Omental fat pad (tissue), 4 donors: ENCODE measurements at places on chromosomes 5 and 9.

GRCh38 chr5:135025730-135026644, 8.0 kb downstream of the PITX1 start:
- DNase-seq = no peak

- DNase-seq = no peak
These were observed 24.9 kb downstream of the PITX1 start for GRCh38 chr5:135008981-135009735.

DNA sequence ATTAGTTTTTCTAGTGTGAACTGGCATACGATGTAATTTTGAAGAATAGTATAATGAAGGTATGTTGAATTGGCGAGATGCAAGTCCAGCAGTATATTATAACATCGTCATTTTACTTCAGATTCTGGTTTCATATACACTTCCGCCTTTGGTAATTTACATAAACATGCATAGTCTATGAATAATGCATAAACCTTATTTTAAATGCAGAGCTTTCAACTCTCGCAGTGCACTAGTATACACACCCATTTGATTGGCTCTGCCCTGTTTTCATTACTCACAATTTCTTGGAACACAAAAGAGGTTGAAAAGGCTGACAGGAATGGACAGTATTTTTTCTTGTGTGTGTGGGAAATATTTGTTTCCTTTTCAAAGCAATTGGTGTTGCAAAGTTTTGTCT, 128.9 kb upstream of the CCNH start:
- DNase-seq = no peak

- DNase-seq = no peak
These were observed 305.4 kb upstream of the MSX2 start for GRCh38 chr5:174418809-174419539.

DNA sequence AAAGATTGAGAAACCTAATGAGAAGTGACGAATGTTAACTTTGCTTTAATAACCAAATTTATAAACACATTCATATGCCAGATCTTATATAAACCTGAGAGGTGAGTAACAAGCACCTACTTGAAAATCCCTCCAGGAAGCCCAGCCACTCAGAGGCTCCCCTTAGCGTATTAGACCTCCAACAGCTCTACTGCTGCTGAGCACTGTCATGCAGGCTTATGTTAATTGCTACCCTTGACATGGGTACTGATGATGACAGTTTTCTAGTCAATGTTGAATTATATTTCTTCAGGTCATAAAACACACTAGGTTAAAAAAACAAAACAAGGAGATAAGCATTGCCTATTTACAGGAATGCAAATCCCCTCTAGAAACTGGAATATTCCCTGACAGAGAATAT, 161.2 kb downstream of the MPDZ start:
- DNase-seq = no peak

DNA sequence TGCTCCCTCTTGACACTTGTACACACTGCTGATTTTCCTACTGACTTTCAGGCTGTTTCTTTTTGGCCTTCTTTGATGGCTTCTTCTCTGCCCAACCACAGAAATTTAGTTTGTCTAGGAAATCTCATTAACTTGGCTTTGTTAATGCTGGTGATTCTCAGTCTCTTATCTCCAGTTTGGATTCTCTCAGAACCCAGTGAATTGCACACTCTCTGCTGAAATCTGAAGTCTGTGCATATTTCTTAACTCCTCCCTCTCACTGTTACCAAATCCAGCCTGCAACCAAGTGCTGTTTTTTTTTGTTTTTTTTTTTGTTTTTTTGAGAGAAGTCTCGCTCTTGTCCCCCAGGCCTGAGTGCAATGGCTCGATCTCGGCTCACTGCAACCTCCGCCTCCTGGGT, 117.2 kb downstream of the CDC42SE2 start:
- no peak for DNase-seq

DNA sequence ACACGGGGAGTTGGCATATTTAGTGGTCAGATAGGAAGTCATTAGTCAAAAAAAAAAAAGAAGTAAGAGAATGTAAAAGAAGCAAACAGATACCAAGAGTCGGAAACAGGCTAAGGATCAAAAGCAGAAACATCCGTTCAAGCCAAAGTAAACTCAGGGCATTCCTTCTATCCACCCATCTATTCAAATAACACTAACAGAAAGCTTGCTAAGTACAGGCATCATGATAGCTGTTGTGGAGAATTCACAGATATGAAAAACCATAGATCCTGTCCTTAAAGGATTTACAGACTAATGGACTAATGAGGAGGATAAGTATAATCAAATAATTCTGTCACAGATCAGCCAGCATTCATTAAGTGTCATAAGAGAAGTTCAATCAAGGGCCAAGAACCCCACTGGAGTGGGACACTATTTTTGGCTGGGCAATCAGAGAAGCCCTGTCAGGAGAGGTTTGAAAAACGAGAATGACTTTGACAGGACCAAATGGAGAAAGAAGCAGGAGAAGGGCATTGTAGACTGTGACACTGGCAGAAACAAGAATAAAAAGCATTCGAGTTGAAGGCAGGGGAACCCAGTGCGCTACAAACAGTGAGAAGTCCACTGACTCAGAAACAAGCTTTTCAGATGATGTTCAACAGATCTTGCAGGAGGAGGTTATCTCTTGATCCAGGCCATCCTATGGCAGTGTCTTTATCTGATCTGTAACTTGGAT, 154.2 kb upstream of the TSLP start:
- no peak for DNase-seq

GRCh38 chr9:88660611-88661010, 125.6 kb downstream of the NXNL2 start:
- no peak for DNase-seq

- DNase-seq = no peak
These were observed 7.1 kb upstream of the HAND1 start for GRCh38 chr5:154485096-154485491.

DNA sequence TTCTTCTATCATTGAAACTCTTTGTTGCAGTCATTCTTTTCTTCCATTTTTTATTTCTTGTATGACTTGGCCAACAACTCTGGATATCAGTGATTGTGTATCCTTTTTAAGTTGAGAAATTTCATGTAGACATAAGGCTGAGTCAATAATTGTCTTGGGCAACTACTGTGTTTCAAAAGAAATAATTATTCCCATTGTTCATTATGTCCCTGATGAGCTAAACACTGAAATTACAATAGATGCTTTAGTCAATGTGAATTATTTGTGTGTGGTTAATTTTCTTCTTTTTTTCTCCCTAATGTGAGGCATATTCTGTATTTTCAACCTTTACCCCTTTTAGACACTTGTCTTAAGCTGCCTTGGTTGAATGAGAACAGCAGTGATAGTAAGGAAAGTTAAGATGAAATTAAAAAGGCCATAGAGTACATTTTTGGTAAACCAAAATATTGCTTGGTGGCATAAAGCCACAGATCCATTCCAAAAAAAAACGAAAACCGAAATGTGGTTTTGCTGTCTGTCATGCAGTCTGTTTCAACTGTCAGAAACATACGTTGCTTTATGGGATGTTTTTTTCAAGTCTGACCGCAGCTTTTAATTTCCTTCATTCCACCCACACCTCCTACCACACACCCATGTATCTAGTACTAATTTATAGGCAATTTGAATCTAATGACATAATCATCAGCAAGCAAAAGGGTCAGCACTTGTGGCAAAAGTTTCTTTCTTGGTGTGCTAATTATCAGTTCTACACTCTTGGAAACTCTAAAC, 21.1 kb downstream of the TLE4 start:
- no peak for DNase-seq

DNA sequence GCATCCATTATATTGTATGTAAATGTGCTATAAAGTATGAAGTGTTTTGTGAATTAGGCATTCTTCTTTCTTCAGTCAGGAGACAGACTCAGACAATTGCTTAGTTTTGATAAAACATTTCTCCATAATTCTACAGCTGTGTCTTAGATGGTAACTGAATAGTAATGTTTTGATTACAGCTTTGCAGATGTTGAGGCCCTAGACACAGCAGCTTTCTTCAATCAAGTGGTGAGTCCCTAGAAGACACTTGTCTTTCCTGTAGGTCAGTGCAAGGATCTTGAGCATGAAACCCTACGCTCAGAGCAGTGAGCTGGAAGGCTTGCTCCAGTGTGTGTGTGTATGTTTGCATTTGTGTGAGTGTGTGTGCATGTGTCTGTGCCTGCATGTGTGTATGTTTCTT, 46.8 kb upstream of the CD180 start:
- DNase-seq = no peak

- no peak for DNase-seq
These were observed 7.4 kb downstream of the CER1 start for GRCh38 chr9:14715102-14715501.

DNA sequence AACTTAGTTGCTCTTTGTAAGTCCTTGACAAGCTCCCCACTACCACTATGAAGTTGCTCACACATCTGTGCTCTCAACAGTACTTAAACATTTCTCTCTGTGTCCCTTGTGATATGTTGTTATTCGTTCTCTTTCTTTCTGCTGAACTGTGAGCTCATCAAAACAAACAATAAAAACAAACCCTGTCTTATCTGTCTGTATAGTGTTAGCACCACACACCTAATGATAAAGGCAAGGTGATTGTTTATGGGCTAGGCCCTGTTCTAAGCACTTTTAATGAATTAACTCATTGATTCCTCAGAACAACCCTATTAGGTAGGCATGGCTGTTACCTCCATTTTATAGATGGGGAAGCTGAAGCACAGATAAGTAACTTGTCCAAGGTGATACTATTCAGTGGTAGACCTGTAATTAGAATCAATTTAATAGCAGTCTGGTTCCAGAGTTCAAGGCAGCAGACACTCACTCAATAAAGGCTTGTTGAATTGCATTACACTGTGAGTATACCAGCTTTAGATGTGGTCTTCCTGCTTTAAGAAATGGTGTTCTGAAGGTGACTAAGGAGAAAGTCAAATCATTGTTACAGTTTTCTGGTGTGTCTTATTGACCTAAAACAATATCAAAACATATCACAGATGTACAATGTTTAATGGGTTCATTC, 153.6 kb upstream of the ELL2 start:
- DNase-seq = no peak

- DNase-seq = no peak
These were observed 108.3 kb upstream of the GNA14 start for GRCh38 chr9:77756449-77756848.

- DNase-seq = no peak
These were observed 22.3 kb upstream of the RNF130 start for GRCh38 chr5:180093651-180094382.

DNA sequence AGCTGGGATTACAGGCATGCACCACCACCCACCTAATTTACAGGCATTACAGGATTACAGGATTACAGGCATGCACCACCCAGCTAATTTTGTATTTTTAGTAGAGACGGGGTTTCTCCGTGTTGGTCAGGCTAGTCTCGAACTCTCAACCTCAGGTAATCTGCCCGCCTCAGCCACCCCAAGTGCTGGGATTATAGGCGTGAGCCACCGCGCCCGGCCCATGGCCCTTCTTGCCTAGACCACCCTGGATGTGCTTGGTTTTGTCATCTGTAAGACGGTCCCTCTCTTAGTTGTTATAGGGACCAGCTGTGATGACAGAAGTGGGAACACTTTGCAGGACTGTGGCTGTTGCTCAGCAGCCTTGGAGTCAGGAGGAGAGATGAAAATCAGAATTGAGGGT, 3.5 kb upstream of the PHYKPL start:
- no peak for DNase-seq

GRCh38 chr9:127937056-127937387, 632 bp downstream of the DPM2 start:
- no peak for DNase-seq

GRCh38 chr9:112774006-112774996, 23.7 kb downstream of the SNX30 start:
- DNase-seq = no peak

DNA sequence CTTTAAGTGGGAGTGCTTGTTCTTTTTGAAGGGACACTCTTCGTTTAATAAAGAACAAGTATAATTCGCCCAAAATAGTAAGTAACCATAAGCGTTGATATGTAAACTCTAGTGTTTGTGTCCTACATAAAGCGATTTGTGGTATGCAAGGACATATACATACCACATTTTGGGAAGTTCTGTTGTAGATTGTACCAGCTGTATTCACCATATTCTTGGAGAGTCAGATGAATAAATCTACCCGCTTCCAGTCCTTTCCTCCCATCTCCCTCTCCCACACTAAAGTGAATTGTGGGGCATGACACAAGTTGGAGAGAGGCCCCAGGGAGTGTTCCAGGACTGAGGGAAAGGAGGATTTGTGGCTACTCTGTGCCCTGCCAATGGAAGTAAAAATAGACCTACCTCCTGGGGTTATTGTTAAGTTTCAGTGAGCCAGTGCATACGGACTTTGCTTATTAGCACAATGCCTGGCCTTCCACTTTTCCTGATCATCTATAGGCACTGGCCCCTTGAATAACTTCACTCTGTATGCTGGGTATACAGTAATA, 40.6 kb downstream of the ARHGAP26 start:
- no peak for DNase-seq

GRCh38 chr5:129459777-129460671, at the start of gene ADAMTS19:
ADAMTS19 (plus strand) TSS chr5:129460298; CDS start chr5:129460392, 94 bp downstream.
- DNase-seq = no peak

GRCh38 chr9:99220011-99220410, 1.7 kb downstream of the ALG2 start:
- DNase-seq = no peak

DNA sequence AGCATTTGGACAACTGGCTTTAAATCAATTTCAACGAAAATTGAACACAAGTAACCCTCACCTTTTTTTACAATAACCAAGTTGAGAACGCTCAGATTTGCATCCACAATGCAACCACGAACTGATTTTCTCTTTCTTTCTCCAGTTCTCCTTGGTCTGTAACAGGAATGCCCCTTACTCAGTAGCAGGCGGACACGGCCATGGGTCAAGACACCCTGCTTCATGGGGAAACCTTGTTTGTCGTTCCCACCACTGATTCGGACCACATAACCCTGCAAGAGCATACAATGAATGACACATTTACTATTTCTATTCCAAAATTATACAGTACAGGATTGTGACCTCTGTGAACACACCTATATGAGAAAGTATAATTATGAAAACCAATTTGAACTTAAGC, 1.4 kb downstream of the RPS6 start:
- DNase-seq = no peak

GRCh38 chr5:78758169-78758839, 109.7 kb upstream of the LHFPL2 start:
- DNase-seq = no peak

DNA sequence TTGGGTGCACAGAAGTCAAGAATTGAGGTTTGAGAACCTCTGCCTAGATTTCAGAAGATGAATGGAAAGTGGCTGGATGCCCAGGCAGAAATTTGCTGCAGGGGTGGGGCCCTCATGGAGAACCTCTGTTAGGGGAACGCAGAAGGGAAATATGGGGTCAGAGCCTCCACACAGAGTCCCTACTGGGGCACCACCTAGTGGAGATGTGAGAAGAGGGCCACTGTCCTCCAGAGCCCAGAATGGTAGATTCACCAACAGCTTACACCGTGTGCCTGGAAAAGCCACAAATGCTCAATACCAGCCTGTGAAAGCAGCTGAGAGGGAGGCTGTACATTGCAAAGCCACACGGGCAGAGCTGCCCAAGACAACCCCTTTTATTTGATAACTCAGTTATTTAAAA, 383.5 kb downstream of the TLE4 start:
- DNase-seq = no peak

DNA sequence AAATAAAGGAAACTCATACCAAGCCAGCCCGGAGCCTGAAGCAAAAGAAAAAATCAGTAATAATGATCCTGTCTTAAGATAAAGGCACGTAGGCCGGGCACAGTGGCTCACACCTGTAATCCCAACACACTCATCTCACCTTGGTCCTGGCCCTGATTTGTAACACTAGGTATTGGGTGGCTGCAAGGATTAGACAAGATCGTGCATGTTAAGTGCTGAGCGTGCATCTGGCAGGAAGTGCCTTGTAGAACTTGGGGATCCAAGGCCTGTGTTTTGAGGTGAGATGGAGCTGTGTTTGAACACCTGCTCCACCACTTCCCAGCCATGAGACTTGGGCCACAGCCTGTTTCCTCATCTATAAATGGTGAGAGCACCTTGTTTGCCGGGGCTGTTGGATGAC, 41.5 kb downstream of the SPRY4 start:
- DNase-seq = no peak
